ENCODE measurements at places on chromosomes 16 and 17.

DNA sequence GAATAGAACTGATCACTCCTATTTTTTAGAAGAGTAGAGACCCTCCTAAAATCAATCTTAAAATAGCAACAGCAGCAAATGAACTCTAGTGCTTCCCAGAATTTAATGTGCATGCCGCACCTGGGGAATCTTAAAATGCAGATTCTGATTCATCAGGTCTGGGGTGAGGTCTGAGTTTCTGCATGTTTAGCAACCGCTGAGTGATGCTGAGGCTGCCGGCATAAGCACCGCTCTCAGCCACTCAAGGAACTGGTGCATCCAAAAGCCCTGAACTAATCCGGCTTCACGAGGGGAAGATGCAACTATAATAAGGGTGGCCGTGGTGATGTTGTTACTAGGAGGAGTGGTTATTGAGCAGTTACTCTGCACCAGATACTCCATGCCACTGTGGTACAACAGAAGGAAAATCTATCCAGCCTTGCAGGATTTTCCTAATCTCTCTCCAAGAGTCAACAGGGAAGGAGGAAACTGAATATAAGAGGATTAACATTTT lies 19.7 kb downstream of the SDK2 start:
- no peak for DNase-seq

DNA sequence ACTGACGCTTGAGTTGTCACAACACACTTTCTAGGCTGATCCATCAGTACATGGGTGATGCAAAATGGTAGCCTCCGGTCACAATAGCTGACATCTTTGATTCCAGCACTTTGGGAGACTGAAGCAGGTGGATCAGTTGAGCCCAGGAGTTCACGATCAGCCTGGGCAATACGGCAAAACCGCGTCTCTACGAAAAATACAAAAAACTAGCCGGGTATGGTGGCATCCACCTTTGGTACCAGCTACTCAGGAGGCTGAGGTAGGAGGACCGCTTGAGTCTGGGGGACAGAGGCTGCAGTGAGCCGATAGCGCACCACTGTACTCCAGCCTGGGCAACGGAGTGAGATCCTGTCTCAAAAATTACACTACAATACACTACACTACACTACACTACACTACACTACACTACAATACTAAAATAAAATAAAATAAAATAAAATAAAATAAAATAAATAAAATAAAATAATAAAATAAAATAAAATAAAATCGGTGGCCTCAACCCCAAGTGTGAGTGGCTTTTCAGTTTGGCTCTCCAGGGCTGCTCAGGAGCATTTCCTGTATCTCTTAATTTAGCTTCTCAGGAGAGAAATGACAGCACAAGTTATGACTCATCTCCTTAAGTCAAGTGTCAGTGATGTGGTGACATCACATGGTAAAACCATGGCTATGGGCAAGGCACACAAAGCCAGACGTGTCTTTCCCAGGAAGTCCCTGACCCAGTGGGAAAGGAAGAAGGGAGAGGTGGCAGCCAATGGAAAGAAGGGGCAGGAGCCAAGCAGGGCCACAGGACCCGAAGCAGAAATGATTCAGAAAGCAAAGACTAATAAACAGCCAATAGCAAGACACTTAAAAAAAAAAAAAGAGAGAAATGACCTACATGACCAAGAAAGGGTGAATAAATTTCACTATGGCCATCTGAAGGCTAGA lies 75.3 kb upstream of the TBC1D3K start:
- no peak for DNase-seq

DNA sequence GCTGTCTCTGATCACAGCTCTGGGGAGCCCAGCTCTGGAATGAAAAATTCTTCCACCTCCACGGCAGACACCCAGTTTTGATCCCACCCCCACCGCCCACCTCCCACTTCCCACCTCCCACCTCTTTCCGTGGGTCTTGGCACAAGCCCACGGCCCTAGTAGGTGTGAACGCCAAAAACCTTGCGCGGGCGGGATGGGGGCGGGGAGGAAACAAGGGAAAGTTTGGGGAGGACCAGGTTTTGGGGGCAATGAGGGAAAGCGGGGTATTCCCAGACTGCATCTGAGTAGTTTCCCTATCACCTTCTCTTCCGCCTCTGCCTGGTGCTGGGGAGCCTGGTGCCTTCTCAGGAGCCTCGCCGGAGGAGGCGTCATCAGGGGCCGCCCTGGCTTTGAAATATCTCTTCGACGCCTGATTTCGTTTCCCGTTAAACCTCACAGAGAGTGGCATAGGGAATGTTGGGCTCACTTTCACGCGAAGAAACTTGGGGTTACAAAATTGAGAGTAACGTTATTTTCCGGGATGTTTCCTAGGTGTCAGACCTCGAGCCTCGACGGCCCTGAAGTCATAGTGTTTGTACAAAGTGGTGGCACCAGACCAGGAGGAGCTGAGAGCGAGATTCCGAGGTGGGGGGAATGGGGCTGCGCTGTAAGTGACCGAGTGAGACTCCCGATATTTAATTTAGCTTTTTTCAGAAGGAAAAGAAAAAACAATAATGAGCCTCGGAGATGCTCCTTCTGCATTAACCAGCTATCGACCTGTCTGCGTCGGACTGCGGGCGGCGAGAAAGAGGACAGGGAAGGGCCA lies 1.6 kb upstream of the IRX3 start:
- no peak for DNase-seq

- DNase-seq: no peak
These were observed 20.0 kb upstream of the ITGA3 start for GRCh38 chr17:50035945-50036344.

GRCh38 chr17:44065668-44066203 lies 735 bp downstream of the LSM12 start:
- DNase-seq: no peak

DNA sequence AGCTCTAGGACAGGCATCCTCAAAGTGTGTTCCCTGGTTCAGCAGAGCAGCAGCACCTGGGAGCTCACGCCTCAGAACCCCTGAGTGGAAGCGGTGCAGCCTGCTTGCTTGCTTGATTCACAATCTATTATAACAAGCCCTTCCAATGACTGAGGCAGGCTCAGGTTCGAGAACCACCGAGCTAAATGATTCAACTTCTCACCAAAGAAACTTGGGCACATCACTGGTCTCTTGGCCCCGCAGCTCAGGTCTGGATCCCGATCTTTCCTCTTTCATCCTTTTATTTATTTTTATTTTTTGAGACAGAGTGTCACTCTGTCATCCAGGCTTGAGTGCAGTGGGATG lies 24.5 kb downstream of the CLUH start:
- DNase-seq: no peak

DNA sequence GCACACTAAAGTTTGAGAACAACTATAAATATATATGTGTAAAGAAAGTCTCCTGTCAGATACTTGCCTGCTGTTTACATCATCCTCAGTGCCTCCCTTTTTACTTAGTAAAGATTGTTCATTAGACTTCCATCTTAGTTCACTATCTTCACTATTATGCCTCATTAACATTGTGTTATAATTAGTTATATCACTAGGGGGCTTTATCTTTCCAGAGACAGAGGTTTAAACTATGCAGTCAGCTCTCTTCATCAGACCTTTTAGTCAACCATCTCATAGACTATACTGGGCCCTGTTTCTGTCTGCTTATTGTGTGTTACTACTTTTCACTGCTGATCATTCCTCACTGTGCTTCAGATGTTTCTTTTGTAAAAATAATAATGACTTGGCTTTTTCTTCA lies 630.8 kb upstream of the KIF2B start:
- DNase-seq: no peak
